ENCODE measurements at places on chromosomes 3 and 15.

GRCh38 chr3:141476033-141476432, 10.8 kb upstream of the RASA2 start:
- no peak for DNase-seq

DNA sequence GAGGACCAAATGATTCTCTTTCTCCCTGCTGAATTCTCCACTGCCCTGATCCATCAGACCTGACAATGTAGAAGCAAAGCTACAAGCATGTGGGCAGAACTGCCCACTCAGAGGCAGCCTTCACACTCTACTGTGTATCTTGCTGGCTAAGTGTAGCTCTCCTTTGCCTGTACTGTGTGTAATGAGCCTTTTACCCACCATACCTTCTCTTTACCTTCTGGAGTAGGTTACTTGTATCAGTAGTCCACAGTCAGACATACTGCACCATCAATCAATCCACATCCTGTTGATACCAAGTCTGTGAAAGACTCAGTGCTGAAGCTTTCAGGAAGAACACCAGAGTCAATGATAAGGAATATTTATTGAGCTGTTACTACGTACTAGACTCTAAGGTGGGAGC, 440.7 kb upstream of the ARHGEF26 start:
- DNase-seq, result no peak

GRCh38 chr3:10396083-10396482, 75.2 kb upstream of the SEC13 start:
- no peak for DNase-seq

GRCh38 chr15:52261026-52261425, 34.6 kb downstream of the MYO5C start:
- DNase-seq, result no peak

- no peak for DNase-seq
These were observed 56.0 kb downstream of the LRTM1 start for GRCh38 chr3:54871867-54872266.

DNA sequence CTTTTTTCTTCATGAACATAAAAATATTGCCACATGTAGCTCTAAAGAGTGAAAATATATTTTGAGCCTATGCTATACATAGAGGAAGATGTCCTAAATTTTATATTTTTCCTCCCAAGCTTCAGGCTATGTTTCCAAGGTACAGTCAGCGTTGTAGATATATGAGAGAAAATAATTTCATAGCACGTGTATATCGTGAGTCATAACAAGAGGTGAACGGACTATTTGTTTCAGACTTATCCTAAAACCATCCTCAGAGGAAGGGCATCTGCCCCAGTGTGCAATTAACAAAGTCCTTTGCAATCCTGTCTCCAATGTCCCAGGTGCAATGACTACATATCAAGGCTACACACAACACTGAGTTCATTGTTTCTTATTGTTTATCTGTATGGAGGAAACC, 177.3 kb upstream of the ARRDC4 start:
- no peak for DNase-seq

All from activated naive CD4-positive, alpha-beta T cell treated with Interleukin-2 at 50 U/mL for 16 hours (primary cell).